ENCODE measurements at places on chromosomes 2 and 18.

DNA sequence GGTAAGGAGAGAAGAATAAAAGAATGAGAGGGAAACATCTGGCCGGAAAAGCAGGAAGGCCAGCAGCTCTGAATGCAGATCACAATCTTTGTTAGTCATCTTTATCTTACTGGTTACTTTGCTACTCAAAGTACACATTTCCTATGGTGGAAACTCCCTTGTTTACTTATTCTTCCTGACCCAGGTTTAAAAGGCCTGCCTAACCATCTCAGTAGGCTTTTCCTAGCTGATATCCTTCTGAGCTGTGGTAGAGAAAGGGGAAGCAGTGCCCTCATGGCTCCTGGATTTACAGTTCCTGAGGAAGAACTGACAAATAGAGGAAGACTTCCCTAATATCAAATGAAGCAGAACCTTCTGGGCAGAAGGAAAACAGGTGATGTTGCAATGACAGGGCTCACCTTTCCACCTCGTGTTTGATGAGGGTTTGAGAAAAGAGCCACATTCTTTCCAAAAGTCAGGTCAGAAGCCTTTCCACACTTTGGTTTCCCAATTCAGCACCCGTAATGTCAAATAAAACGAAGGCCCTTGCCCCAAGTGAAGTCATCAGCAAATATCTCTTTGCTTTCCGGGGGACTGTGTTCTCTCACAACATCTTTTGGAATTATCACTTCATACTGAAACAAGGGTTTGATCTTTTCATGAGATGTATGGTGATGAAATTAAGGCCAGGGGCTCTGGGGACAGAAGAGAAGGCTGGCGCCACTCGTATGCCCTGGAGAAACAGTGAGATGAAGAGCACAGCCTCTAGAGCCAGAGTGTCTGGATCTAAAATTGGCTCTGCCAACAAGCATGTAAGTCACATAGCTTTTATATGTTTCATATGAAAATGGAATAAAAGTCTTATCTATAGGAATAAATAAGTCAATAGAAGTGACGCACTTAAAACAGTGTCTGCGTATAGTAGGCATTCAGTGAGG is 26.7 kb upstream of the APOB start:
- peak; percentile 49 for DNase-seq

DNA sequence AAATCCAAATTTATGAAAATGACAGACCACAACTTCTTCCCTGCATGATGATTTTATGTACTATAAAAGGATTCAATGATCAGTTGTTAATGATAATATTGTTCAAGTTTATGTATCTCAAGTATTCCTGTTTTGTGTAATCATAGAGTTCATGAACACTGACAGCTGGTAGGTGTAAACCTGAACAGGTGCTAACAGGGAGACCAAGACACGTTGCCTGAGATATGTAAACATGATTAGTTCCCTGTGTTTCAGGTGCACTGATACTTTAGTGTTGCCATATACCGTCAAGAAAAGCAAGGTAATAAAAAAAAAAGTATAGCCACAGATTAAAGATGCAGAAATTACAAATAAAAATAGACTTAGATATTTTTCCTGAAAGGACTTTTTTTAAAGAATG is 131.8 kb downstream of the BAZ2B start:
- no peak for DNase-seq

- DNase-seq: no peak
Observed at GRCh38 chr2:190528521-190529001, 6.0 kb downstream of the NEMP2 start.

GRCh38 chr2:221477714-221478484 is 94.2 kb downstream of the EPHA4 start:
- DNase-seq: no peak

- DNase-seq: no peak
Observed at GRCh38 chr2:126826491-126826890, 72.2 kb upstream of the TEX51 start.

GRCh38 chr2:73091164-73091563 is 19.7 kb upstream of the SFXN5 start:
- DNase-seq: no peak

- DNase-seq: no peak
Observed at GRCh38 chr18:4060427-4061281, 394.5 kb downstream of the DLGAP1 start.

DNA sequence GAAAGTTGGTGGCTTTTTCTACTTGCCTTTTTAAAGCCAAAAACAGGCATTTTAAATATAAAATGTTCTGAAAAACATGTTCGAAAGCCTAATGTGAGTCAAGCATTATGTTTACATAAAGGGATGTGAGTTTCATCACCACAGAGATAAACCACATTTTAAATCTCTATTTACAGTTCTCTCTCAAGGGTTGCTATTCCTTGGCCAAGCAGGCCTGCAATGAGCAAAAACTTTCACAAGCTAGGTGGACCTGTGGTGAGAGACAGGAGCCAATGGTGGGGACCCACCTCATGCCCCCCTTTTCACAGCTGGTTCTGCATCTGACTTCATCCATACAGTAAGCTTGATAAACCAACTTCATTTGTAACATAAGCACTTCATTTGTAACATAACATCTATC is 65.1 kb downstream of the CUL3 start:
- DNase-seq: no peak

GRCh38 chr2:61478086-61478485 is 7.2 kb upstream of the USP34 start:
- no peak for DNase-seq

GRCh38 chr2:99066075-99066958 is 75.2 kb upstream of the C2orf15 start:
- peak; percentile 76 for DNase-seq

GRCh38 chr2:4715065-4715464 is 977.1 kb upstream of the SOX11 start:
- DNase-seq: no peak

GRCh38 chr18:54684784-54685183 is 93.7 kb downstream of the DYNAP start:
- no peak for DNase-seq

GRCh38 chr18:50162486-50163304 is 32.3 kb downstream of the MYO5B start:
- DNase-seq: no peak

DNA sequence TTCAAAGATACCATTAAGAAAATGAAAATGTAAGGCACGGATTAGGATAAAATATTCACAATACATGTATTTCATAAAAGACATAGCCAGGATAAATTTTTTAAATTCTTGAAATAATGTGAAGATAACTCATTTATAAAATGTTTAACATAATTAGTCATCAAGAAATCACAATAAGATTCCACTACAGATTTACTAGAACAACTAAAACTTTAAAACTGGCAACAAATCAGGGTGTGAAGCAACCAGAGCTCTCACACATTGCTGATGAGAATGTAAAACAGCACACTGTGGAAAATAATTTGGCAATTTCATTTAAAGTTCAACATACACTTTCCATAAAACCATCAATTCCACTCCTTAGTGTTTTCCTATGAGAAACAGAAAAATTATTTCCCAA is 89.6 kb upstream of the UBE2E3 start:
- no peak for DNase-seq

DNA sequence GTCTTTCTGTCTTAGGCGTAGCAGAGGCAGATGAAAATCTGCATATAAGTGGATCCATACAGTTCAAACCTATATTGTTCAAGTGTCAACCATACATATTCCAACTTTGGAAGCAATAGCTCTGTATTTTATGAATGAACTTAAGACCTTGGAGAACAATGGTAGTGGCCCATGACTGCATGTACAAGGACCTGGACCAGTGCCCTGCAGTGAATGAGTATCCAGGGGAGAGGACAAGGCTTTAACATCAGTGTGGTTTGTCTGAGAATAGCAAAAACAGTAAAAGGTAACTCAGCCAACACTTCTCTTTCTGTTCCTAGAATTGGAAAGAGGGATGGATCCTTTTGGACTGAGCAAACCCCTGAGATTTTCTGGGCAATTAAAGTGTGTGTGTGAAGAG is 230.8 kb upstream of the LINC00305 start:
- no peak for DNase-seq

- no peak for DNase-seq
Observed at GRCh38 chr18:21599585-21600525, 649 bp downstream of the ESCO1 start.

DNA sequence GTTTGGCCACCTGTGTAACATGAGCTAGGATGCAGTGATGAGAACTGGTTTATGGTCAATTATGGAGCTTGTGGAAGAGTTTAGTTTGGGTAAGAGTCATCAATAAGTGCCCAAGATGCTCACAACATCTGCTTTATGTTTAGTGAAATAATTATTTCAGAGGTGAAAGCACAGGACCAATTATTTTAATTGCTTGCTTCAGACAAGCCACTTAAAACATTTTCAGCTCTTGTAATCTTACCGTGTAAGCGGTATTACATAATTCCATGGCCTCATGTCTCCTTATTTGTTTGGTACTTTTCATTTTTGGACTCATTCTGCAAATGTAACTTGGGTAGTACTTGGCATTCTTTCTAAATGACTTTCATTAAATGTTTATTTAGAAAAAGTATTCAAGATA is 5.4 kb downstream of the B3GNT2 start:
- DNase-seq: no peak

- no peak for DNase-seq
Observed at GRCh38 chr2:103986001-103986400, 867.9 kb upstream of the POU3F3 start.

Data from kidney capillary endothelial cell (primary cell).